ENCODE measurements at places on chromosomes 3 and 15.

GRCh38 chr15:65791335-65792137 lies 557 bp downstream of the DENND4A start:
- peak; percentile 64 for DNase-seq

DNA sequence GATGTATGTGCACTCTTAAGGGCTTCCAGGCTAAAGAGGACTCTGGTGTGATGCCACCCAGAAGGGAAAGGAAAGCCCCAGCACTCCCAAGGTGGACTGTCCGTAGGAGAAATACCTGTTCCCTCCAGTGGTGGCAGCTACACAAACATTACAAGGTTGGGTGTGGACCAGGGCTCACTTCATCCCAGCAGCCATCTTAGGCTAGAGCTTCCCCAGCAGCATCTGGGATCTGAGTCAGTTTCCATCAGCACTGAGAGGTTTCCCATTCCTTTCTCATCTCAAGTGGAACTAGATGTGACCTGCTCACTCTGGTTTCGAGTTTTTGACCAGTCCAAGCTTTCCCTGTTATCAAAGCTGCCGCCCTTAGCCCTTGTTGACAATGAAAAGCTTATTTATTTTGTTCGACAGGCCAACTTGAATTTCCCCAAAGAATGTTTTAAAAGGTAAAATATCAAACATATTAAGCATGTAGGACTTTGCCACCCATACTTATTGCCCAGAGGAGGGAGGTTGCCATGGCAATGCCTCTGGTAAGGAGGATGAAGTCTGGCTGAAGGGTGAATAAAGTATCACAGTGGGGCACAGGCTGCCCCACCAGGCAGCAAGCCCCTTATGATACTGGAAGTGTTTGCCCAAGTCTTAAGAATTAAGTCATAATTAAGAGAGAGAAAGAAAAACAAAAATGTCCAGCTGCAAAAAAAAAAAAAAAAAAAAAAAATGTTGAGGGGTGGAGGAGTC lies 28.9 kb downstream of the CLDN18 start:
- DNase-seq: no peak

DNA sequence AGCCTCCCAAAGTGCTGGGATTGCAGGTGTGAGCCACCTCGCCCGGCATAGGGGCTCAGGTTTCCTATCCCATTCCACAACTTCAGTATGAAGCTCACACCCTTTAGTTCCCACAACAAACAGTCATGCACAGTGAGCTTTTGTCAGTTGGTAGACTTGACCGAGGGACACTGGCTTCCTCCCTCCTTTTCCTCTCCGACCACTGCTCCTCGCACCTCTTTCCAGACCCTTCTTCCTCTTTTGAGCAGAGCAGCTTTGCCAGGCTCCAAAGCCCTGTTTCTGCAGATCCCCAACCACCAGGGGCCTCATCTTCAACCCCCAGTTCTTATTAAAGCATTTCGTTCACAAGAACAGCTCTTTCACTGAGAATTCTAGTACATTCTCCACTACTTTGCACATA lies 12.7 kb upstream of the CILP start:
- no peak for DNase-seq

GRCh38 chr3:84772841-84773240 lies 185.9 kb upstream of the CADM2 start:
- DNase-seq: no peak

DNA sequence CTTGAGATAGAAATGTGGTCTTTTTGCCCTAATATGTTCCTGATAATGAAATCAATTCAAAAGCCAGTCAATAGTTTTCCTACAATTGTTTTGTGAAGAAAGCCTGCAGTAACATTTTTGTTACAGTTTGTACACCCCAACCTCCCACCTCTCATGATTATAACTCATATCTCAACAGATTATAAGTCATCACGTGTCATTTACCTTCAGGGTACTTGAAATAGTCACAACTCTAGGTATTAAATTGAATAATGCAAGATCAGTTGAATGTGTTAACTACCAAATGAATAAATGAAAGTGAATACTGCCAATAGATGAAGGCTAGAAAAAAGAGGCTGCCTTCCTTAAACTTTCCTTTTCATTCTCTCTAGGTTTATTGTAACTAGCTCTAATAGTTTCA lies 32.9 kb upstream of the CTDSPL2 start:
- no peak for DNase-seq

- no peak for DNase-seq
Measured at GRCh38 chr3:49864505-49864904, 5.2 kb downstream of the CAMKV start.

DNA sequence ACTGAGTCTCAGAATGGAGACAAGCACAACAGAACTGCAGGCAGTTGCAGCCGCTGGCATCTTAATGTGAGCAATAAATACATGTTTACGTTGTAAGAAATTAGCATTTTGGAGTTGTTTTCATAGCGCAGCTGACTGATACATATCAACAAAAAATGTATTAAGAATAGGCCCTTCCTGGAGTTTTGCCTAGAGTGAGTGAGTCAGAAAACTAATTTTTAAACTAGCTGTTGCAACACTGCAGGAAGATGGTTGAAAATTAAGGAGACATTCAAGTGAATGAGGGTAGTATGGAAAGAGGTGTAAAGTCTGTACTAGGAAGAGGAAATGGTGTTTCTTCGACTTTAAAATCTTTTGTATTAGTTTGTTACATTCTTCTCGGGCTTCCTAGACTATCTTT lies 39.6 kb upstream of the TIMP4 start:
- DNase-seq: no peak

DNA sequence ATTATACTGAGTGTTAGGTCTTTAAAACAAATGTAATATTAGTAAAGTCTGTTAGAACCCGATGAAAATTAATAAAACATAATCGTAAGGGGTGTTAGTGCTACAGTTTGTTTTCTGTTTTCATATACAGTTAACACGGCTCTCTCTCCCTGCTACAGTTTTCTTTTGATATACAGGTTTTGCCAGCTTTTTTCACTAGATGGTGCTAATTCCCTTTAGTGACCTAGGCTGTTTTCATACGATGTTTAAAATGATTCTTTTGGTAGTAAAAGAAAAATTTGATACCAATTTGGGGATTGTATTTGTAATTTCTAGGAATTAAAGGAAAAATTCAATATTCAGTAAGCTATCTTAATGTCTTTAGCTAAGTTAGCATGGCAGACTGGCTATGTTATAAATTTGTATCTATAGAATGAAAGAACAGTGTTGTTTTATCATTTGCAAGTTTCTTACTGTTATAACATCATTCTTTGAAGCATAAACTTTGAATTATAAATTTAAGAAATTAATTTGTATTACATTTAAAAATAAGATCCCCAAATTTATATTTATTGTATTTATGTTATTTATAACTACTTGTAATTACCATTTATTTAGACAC lies 11.5 kb downstream of the APH1B start:
- peak; percentile 48 for DNase-seq

DNA sequence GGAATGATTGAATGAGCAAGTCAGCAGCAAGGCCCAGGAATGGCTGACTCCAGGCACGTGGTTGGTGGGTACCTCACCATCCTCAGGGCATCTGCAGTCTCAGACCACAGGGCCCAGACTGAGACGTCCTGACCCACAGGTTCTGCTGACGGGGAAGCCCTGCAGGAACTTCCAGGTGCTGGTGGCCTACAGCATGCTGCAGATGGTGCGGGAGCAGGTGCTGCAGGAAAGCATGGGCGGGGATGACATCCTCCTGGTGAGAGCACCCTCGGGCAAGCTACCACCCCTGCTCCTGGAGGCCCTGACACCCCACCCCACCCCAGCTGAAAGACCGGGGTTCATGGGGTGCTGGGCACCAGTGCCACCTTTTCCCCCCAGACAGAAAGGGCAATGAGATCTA lies 14.1 kb downstream of the TBC1D21 start:
- no peak for DNase-seq

- no peak for DNase-seq
Measured at GRCh38 chr3:23938688-23939087, 6.4 kb upstream of the NR1D2 start.

DNA sequence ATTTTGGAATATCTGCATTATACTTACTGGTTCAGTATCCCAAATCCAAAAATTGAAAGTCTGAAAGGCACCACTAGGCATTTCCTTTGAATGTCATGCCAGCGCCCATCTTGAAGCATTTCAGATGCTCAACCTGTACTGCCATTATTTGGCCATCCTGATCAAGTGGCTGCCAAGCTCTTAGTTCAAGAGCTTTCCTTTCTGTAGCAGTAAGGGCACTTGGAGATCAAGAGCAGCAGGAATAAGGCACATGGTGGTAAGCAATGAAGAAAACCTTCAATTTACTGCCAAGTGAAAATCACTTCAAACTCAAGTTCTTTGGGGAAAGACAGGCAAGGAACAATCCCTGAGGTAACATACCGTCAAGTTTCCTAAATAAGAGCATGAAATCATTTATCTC lies 10.0 kb downstream of the RHOA start:
- DNase-seq: no peak

- DNase-seq: no peak
Measured at GRCh38 chr3:135069406-135069805, 274.3 kb downstream of the EPHB1 start.

GRCh38 chr15:72161361-72162132 lies 36.0 kb downstream of the GRAMD2A start:
- no peak for DNase-seq

DNA sequence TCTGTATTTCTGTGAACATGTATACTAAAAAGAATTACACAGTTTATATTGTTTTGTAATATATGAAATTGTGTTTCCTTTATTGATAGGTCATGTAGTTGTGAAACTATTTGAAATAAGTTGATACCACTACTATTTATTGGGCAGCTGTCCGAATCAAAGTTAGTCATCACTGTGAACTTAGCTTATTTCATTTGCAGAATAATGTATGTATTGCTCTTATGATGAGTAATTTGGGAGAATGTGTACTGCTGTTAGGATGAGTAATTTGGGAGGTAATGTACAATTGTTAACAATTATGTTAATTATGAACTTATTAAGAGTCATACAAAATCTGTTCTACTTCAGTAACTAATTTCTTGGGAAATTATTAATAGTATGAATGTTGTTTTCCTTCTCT lies 22.2 kb downstream of the FXR1 start:
- no peak for DNase-seq

DNA sequence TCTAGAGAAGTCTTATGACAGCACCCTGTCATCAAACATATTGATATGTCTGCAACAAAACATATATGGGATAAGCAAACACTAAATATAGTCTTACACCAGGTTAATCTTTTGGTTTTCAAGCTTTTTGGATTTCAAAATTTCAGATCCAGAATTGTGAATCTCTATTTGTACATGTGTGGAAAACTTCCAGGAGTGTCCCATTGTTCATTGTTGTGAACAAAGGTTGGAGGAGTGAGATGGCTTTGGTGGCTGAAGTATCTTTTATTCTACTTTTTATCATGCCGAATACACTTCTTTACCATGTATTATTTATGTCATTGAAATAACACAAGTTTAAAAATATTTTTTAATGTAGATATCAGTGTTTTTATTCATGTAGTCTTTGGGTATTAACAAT lies 5.9 kb upstream of the FHIT start:
- DNase-seq: no peak

DNA sequence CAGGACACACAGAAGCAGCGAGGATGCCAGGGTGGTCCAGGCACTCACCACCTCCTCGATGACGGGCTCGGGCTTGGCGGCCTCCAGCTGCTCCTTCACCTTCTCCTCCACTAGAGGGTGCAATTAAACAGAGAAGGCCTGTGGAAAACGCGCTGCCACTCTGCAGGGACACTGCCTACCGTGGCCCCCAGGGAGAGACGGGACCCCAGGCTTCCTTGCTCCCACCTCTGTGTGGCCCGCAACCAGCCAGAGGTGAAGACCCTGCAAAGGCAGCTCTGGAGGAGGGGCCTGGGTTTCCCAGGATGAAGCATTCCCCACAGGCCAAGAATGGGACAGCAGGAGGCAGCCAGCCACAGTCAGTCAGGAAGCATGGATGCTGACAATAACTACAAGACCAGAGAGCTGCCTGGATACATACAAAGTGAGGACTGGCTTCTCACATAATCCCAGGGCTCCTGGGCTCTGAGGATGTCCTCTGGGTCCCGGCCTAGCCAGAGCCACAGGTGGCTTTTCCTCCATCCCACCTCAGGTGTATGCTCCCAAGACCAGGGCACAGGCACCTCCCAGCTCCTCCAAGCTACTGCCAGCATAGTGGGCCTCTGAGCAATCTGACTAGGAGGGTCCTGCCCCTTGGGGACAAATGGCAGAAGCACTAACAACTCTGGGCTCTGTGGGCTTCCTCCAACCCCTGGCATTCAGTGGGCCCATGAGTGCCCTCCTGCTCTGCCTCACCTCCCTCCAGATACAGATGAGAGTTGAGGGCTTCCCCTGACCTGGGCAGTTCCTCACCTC lies 46.2 kb downstream of the PTH1R start:
- no peak for DNase-seq

DNA sequence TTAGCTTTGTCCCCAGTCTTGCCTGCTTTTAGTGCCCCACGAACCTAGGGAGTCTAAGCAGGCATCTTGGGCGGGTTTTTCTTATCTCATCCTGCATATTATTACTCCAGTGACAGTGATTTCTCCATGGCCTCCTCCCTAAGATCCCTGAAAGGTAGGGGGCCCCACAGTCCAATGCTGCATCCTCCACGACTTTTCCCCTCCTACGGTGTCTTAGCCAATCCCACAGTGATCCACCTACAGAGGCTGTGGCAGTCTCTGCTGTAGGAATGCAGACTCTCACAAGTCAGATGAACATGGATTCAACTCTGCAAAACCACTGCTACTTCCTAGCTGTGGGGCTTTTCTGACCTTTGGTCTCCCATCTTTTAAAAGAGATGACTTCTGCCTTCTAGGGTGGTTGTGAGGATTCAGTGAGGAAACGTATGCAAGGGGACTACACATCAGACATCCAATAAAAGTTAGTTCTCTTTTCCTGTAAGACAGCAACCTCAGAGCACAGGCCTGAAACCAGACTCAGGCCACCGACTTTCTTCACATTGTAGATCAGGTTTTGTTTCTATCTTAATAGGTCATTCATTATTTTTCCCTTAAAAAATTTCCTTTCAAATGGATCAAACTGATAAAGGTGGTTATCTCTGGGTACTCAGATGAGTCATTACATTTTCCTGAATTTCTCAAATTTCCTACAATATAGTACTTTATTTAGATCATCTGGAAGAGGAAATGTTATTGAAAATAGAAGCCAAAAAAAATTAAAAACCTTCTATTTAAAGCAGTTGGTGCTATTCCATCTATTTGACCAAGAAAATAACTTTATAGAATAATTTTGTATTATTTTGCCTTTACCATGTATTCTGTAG lies 23.2 kb downstream of the ILDR1 start:
- DNase-seq: no peak

- DNase-seq: peak; percentile 9
Measured at GRCh38 chr3:61802772-61803171, 241.4 kb downstream of the PTPRG start.

GRCh38 chr15:69076756-69077155 lies 62.3 kb downstream of the NOX5 start:
- no peak for DNase-seq

GRCh38 chr15:27623560-27624305 lies 475.4 kb downstream of the OCA2 start:
- DNase-seq: no peak

- no peak for DNase-seq
Measured at GRCh38 chr3:16090706-16091105, 83.8 kb upstream of the GALNT15 start.

All from NCI-H1105 (cell line).